MV-4-11 (cell line): ENCODE measurements at places on chromosomes 5 and 9.

DNA sequence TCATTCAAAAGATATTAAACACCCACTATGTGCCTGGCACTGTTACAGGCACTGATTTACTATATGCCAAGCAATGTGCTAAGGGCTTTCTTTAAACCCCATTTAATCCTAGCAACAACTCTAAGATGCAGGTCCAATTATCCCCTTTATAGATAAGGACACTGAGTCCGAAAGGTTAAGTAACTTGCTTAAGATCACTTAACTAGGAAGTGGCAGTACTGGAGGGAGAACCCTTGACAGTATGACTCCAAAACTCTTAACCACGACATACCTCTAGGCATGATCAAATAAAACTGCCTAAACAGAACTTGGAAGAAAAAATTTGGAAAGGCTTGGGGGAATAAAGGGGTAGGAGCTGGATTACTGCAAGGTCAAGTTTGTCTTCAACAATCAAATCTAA, 1.7 kb downstream of the RAB14 start:
- no peak for DNase-seq

DNA sequence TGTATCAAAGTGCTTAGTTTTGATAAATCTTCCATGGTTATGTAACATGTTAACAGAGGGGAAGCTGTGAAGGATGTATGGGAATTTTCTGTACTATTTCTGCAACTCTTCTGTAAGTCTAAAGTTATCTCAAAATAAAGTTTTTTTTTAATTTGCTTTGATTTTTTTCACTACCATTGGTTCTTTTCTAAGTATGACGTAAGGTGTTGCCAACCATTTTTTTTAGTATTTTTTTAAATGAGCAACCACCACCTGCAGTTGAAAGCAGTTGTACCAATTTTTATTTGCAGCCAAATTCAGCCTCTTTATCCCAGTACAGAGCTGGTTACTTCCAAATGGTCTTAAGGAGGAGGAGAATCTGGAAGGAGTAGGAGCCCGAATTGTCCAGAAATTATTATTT, 192.2 kb downstream of the CHSY3 start:
- no peak for DNase-seq

DNA sequence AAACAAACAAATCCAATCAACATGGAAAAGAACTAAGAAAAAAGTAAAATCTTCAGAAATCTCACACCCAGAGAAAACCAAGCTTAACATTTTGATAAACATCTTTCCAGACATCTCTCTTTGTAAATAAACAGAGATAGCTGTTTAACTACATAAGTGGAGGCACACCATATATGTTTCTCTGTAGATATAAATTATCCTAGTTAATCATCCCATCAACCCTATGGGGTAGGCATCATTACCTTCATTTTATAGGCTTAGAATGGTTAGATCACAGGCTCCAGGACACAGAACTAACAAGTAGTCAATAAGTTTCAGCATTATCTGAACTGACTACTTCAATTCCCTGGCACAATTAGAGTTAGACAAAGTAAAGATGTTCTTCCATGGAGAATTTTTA, 22.4 kb upstream of the NDFIP1 start:
- no peak for DNase-seq

- no peak for DNase-seq
Measured at GRCh38 chr9:112502175-112502946, 15.7 kb downstream of the KIAA1958 start.

GRCh38 chr5:143742951-143743350, 69.0 kb upstream of the HMHB1 start:
- DNase-seq = no peak

DNA sequence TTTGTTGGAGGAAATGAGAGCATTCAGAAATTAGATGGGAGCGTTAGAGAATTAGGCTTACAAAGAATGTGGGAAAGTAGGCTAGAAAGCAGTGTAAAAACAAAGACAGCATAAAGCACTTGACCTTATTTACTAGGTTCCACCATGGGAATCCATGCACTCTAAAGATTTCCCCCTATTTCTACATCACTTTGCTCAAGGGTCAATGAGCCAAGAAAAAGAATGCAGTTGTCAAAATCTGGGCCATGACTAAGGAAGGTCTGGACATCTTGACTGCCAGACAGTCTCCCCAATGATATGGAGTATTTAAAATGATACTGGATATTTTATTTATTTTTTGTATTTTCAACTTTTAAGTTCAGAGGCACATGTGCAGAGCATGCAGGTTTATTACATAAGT, 3.4 kb downstream of the TLR4 start:
- DNase-seq = no peak

- peak; percentile 13 for DNase-seq
Measured at GRCh38 chr5:56566374-56567249, 248.7 kb upstream of the MAP3K1 start.

DNA sequence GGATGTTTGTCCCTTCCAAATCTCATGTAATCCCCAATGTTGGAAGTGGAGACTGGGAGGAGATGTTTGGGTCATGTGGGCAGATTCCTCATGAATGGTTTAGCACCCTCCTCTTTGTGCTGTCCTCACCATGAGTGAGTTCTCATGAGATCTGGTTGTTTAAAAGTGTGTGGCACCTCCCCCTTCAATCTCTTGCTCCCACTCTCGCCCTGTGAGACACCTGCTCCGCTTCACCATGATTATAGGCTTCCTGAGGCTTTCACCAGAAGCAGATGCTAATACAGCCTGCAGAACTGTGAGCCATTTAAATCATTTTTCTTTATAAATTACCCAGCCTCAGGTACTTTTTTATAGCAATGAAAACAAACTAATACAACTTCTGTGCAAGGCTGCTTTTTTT, 127.3 kb upstream of the CCDC152 start:
- DNase-seq = no peak

- no peak for DNase-seq
Measured at GRCh38 chr5:168047043-168047668, 244.3 kb upstream of the WWC1 start.

GRCh38 chr5:33494466-33494865, 53.7 kb downstream of the TARS1 start:
- no peak for DNase-seq

DNA sequence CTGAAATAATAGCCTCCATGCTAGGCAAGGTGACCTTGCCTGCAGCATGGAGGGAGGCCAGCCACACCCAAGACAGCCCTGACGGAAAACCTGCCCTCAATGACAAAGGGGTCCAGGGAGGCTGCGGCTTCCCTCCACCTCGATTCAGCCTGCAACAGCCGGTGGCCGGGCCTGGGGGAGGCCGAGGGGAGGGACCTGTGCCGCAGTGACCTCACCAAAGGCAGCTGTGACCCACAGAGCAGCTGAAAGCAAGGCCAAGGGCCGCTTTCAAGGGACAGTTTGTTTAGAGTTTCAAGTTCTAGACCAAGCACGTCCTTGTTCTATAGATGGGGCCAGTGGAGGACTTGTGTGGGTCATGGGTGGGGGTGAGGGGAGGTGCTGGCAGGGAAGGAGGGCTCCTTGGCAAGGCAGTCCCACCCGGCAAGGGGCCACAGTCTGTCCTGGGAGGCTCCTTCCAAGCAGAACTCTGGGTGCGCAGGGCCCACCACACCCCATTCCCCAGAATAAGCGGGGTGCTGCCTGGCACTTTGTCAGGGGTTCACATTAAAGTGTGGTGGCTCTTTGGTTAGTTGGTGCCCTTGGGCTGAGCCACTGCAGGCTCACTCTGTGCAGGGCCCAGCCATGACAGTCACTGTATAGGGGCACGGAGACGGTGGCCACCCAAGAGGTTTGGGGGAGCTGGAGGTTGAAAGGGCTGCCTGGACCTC, 226.5 kb downstream of the FANCC start:
- no peak for DNase-seq

DNA sequence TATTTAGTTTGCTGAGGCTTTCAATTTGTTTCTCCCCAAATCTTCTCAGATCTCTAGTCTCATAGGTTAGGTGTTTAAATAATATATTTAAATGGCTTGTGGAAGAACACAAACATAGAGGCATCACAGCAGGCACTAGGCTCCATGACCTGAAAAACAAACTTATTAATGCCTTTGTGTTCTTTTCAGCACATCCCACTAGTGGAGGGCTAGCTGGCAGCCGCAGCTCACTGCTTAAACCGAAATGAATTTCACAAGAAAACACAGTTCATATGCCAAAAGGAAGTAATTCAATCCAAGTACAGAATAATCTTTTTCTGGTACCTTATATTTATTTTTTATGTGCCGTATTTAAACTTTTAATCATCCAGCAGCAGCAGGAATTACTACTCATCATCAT, 382.5 kb downstream of the PLK2 start:
- DNase-seq = no peak

DNA sequence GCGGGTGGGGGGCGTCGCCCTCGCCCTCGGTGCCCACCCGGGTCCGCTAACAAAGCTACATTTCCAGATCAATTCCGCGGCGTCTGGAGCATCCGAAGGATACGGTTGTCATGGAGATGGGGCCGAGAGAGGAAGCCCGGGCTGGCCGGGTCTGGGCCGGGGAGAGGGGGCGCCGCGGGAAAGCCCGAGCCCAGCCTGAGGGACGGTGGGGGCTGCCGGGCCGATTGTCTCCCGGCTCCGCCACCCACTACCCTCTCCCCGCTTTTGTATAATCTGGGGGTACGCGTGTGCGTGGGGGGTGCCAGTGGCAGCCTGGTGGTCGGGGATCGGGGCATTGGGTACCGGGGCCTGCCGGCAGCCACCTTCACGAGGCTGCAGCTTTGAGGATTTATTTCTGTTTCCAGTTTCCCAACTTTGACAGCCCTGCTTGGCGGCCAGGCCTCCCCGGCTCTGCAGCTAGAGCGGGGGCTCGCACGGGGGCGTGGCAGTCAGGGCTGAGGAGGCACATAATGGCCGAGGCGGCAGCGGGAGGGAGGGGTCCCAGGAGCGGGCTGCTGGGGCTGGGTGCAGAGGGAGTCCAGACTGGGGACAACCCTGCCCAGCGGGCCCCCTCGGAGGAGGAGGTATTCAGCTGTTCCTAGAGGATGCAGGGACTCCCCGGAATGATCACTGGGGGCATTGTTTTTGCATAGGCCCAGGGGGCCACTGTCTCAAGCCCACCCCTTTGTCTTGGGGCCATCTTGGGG, 626 bp downstream of the PSD2 start:
- DNase-seq = no peak

GRCh38 chr9:1050125-1050895, at the start of gene DMRT2:
Gene DMRT2 (plus strand): TSS chr9:1050357. CDS start chr9:1051614, 1,257 bp downstream.
- DNase-seq = peak; percentile 46

DNA sequence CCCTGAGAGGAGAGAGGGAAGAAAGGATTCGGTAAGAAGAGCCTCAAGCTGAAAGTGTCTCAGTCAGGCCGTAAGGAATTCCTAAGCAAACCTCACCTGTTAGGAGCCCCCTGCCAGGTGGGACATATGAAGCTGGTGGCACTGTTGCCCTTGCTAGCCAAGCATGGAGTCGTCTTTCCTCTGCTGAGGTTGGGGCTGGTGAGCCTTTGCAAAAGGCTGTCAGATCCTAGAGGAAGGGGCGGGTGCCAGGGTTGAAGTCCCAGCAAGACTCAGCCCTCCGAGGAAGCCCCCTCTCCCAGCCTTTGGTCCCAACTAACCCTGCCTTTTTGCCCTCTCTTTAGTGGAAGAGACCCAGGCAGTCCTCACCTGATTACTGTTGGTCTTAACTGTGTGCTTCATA, 5.5 kb upstream of the SMIM32 start:
- DNase-seq = no peak
